Natural killer cell treated with Interleukin-12 subunit alpha and Interleukin-12 subunit beta and Interleukin-15 and Interleukin-18, amount 100 ng/mL, for 72 hours (primary cell): ENCODE measurements at places on chromosomes 1 and 21.

DNA sequence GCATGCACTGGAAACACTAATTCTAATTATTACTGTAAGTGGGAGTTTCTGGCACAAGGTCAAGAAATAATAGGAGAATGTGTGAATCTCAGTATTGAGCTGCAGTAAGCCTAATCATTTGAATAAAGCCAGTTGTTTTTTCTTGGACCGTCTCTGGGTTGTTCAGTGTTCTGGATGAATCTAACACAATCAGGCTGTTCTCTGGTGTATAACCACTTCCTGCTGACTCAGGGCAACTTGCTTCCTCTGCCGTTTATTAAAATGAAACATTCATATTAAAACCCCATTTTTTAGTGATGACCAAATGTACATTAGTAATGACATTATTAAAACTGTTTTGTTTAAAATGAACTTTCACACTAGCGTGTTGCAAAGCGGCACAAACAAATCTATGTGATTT is 273.1 kb upstream of the SNX7 start:
- DNase-seq = no peak

- DNase-seq = peak; percentile 70
These were observed 6.9 kb upstream of the CAMK1G start for GRCh38 chr1:209576392-209577197.

- peak; percentile 62 for DNase-seq
These were observed 515 bp downstream of the MAN1C1 start for GRCh38 chr1:25616987-25617624.

DNA sequence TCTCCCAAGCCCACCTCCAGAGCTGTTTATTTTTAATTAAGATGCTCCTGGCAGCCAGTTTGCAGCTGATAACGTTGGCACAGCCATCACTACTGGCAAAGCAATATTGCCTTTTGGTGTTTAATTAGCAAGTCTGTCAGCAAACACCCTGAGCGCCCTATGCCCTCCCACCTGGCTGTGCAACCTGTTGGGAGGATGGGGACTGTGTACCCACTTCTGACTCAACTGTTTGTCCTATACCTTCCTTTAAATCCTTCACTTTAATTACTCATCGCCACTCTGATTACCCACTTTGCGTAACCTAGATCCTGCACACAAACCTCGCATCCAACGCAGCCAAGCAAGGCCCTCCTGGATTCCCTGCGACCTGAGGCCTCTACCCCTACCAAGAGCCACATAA is 67.1 kb downstream of the BCAR3 start:
- DNase-seq = no peak

- DNase-seq = no peak
These were observed 417.2 kb upstream of the KAZN start for GRCh38 chr1:14181191-14181795.

- DNase-seq = no peak
These were observed 62.3 kb downstream of the ST6GALNAC3 start for GRCh38 chr1:76136894-76137293.
